ENCODE measurements at places on chromosomes 16 and 17. TPM values are rescaled to one million over a fixed set of nuclear protein-coding genes. Genes with fewer than 3 reads are reported as not detected.

DNA sequence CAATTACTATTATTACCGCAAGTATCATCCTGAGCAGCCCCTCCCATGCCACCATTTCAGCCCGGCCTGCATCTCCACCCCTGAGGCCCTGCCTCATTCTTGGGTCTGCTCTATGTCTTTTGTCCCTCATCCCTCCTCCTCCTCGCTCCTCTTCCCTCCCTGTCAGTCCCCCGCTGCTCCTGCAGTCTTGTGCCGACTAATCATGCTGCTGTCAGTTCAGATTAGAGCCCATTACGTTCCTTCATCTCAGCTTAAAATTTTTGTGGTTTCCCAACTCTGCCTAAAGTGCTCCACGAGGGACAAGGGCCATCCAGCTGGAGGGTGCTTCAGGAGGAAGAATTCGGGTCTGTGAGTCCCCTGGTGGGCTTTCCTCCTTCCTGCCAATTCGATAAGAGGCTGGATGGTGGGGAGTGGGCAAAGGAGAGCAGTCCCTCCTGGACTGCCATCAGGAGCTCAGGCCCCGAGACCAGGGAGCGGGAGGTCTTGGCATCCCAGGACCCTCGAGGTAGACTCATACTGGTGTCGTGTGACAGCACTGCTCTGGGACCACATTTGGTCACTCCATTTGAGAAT, 32.9 kb upstream of the GOSR2 start:
- peaks cover 60% of the 10 kb centered on the region for H3K27me3 ChIP-seq
- peaks cover 3% of the 10 kb centered on the region for H3K4me1 ChIP-seq
- H3K27ac ChIP-seq: no peak overlapping the region

GRCh38 chr16:2019518-2019920, at the start of gene NPW:
Gene NPW (plus strand): TSS chr16:2019785.
- DNase-seq: no peak
- H3K27ac ChIP-seq: no peak within 1 kb of the TSS

- H3K27me3 ChIP-seq: no peaks in the 10 kb centered on the region
- peaks cover 36% of the 10 kb centered on the region for H3K4me1 ChIP-seq
- no peak for DNase-seq
- peaks cover 24% of the 10 kb centered on the region for H3K36me3 ChIP-seq
These were observed 48.6 kb downstream of the ABCA8 start for GRCh38 chr17:68906638-68907037.

DNA sequence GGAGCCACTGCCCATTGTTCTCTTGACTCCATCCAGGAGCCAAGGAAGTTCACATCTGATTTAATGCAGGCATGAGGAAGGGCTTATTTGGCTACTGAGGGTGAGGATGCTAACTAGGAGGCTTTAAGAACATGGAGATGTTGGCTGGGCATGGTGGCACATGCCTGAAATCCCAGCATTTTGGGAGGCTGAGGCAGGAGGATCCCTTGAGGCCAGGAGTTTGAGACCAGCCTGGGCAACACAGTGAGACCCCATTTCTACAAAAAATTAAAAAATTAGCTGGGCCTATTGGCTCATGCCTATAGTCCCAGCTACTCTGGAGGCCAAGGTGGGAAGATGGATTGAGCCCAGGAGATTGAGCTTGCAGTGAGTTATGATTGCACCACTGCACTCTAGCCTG, 116.5 kb downstream of the RAP1GAP2 start:
- no peaks in the 10 kb centered on the region for H3K27me3 ChIP-seq
- H3K4me3 ChIP-seq: no peak overlapping the region
- H3K27ac ChIP-seq: no peak overlapping the region
- H3K36me3 ChIP-seq: no peaks in the 10 kb centered on the region
- no peak for DNase-seq

CAVIN1 gene
- 510 TPM for total RNA-seq

MSI2 gene
- total RNA-seq: 75.5 TPM

PPM1D gene
- 21.1 TPM for total RNA-seq

PTX4 gene
- not detected for total RNA-seq

All from osteocyte (in vitro differentiated cells).